T-helper 2 cell (primary cell): ENCODE measurements at places on chromosomes 4 and X.

DNA sequence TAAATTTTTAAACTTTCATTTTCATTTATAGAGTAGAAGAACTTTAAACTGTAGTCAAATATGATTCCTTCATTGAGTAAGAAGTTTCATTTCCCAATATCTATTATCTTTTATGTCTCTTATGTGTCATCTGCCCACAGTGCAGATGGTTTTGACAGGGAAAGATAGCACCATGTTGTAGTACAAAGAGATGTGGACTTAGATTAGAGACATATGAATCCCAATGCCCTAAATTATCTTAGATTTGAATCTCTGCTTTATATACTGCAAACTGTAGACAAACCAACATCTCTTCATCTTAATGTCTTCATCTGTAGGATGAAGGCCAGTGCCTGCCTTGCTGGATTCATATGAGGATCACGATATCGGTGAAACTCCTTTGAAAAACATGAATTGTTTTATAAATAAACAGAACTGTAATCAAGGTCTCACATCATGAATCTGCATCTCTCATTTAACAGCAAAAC, 217.5 kb downstream of the BANK1 start:
- no peak for DNase-seq

DNA sequence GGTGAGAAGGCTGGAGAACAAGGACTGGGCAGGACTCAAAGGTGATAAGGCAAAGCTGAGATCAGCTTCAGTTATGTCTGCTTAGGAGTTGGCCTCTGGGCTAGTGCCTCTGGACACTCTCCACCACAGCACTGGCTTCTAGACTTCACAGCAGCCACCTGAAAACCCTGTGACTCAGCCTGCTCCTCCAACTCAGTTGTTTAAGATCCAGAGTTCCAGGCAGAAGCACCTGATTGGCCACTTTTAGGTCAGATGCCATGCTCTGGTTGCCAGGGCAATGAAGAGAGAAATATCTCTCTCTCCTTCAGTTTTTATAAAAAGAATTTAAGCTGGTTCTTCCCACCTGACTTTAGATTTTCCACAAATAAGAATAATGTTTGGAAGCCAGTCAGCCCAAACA, 47.9 kb upstream of the BLTP1 start:
- no peak for DNase-seq

GRCh38 chr4:148203056-148203898, 238.9 kb downstream of the NR3C2 start:
- DNase-seq: no peak

- DNase-seq: no peak
Measured at GRCh38 chr4:4990857-4991540, 28.3 kb downstream of the CYTL1 start.

DNA sequence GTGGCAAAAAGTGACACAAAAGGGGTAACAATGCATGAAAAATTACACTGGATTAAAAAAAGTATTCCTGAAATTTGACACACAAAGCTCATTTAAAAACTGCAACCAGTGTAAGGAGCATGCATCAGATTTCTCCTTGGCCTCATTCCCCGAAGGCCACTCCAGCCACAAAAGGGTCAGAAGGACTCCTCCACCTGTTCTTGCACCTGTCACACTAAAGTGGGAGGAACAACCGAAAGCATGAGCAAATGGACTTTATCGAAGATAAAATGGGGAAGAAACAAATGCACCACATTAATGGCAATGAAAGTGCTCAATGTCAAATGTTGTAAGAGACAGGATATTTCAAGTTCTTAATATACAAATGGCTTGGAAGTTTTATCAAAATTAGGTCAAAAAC, 88.2 kb downstream of the ADGRA3 start:
- DNase-seq: no peak
